Naive thymus-derived CD4-positive, alpha-beta T cell (primary cell): ENCODE measurements at places on chromosomes 3 and 15.

DNA sequence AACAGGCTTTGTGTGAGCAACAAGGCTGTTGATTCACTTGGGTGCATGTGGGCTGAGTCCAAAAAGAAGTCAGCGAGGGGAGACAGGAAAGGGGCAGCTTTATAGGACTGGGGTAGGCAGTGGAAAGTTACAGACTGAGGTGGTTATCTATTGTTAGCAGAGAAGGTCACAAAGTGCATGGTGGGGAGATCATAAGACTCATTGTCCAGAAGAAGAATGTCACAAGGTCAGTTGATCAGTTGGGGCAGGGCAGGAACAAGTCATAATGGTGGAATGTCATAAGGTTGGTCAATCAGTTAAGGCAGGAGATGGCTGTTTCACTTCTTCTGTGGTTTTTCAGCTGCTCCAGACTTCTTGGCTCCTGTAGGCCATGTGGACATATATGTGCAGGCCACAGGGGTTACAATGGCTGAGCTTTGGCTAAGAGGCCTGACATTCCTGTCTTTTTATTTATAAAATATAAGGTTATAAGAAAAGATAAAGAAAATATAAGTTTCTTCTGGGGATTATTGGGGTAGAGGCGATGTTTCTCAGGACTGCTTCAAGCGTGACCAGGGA, 69.5 kb upstream of the SNTN start:
- no peak overlapping the region for H3K4me3 ChIP-seq
- no peaks in the 10 kb centered on the region for H3K27me3 ChIP-seq
- no peaks in the 10 kb centered on the region for H3K36me3 ChIP-seq
- DNase-seq: no peak

GRCh38 chr15:36912311-36912712, 188.0 kb downstream of the MEIS2 start:
- no peaks in the 10 kb centered on the region for H3K36me3 ChIP-seq
- no peaks in the 10 kb centered on the region for H3K27me3 ChIP-seq
- H3K4me1 ChIP-seq: no peaks in the 10 kb centered on the region
- no peak for DNase-seq
- H3K4me3 ChIP-seq: no peak overlapping the region

DNA sequence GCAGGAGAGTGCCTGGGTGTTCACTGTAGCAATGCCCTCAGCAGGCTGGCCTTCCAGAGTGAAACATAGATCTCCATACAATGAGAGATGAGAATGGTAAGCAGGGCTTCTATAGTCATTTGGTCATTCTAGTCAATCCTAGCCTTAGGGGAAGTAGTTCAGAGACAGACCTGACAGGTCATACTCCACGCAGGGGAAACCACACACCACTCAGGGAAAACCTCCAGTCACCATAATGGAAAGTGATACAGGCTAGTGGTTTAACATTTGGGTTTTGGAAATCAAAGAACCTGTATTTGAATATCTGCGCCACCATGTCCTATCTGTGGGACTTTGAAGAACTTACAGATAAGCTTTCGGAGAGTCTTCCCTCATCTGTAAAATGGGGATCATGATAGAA, 425.7 kb upstream of the PPP2R3A start:
- no peaks in the 10 kb centered on the region for H3K4me1 ChIP-seq
- no peak overlapping the region for H3K4me3 ChIP-seq
- no peaks in the 10 kb centered on the region for H3K27me3 ChIP-seq

GRCh38 chr3:105765308-105765639, 103.5 kb downstream of the CBLB start:
- peaks cover 51% of the 10 kb centered on the region for H3K4me1 ChIP-seq
- H3K36me3 ChIP-seq: peaks cover 8% of the 10 kb centered on the region
- H3K4me3 ChIP-seq: no peak overlapping the region
- no peak for DNase-seq
- no peaks in the 10 kb centered on the region for H3K27me3 ChIP-seq

DNA sequence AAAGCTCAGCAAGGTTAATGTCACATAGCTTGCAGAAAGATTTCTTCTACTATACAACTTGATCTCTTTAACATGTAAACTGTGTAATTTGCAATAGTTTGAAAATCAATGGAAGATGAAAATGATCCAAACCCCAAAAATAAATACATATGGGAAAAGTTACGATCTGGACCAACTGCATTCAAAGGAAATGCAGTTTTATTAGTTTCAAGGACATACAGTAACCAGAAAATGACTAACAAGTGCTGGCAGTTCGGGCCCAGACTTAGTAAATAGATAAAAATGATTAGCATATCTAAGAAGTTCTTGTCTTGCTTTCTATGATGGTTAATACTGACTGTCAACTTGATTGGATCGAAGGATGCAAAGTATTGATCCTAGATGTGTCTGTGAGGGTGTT, 37.3 kb upstream of the LEKR1 start:
- no peak for DNase-seq
- H3K4me1 ChIP-seq: no peaks in the 10 kb centered on the region
- H3K4me3 ChIP-seq: no peak overlapping the region
- no peaks in the 10 kb centered on the region for H3K27me3 ChIP-seq

- no peaks in the 10 kb centered on the region for H3K36me3 ChIP-seq
- DNase-seq: no peak
- no peaks in the 10 kb centered on the region for H3K4me1 ChIP-seq
- no peak overlapping the region for H3K4me3 ChIP-seq
- no peaks in the 10 kb centered on the region for H3K27me3 ChIP-seq
These were observed 456.0 kb downstream of the TUSC7 start for GRCh38 chr3:117165601-117166051.

DNA sequence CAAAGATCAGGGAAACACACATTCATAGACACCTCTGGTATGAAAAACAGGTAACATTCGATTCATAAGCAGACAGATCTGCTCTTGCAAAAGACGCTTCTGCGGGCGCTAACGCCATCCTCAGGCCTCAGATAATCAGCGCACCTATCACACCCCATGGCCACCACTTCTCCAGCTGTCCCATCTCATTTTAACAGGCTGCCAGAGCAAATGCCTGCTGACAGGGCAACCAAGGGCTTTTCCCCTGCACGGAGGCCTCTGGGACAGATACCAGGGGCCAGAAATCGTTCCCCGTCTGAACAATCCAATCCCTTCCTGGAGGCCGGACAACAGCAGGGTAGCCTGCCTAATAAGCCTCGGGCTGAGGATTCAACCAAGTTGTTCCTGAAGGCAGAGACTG, 15.2 kb downstream of the ABCC5 start:
- DNase-seq: no peak
- H3K27ac ChIP-seq: no peak overlapping the region
- H3K4me3 ChIP-seq: no peak overlapping the region
- no peaks in the 10 kb centered on the region for H3K27me3 ChIP-seq

DNA sequence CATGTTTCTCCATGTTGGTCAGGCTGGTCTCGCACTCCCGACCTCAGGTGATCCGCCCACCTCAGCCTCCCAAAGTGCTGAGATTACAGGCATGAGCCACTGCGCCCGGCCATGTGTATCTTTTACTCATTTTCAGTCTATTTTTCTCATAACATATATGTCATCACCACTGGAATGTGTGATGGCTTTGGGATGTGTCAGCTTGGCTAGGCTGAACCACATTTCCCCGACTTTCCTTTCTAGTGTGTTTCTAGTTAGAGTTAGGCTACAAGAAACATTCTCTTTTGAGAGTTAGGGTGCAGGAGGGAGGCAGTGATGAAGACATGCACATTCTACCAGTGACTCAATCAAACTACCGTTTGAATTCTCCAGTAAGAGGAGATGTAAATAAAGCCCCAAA, 444.9 kb upstream of the THBS1 start:
- H3K27ac ChIP-seq: no peak overlapping the region
- DNase-seq: no peak
- no peak overlapping the region for H3K4me3 ChIP-seq
- H3K36me3 ChIP-seq: no peaks in the 10 kb centered on the region
- no peaks in the 10 kb centered on the region for H3K4me1 ChIP-seq

GRCh38 chr15:74541494-74542165, 610 bp downstream of the ARID3B start:
- H3K36me3 ChIP-seq: no peaks in the 10 kb centered on the region
- peak; percentile 34 for DNase-seq
- H3K4me1 ChIP-seq: peaks cover 25% of the 10 kb centered on the region
- H3K27me3 ChIP-seq: no peaks in the 10 kb centered on the region
- peak overlapping the region; percentile 78 for H3K4me3 ChIP-seq
- peak overlapping the region; percentile 87 for H3K27ac ChIP-seq

DNA sequence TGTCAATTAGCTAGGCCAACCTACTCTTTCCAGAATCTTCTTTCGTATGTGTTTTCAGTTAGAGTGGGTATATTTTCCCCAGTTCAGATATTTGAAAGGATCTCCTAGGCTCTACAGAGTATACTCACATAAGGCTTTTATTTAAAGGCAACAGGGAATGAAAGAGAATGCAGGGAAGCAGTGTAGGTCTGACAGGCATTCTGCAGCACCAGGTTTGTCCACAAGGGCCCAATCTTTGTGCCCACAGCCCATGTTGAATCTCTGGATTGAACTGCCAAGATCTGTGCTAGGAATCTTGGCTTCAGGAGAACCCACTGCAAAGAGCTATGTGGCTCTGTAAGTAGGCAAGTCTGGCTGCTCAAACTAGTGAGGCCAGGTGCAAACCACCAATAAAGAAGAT, 24.2 kb upstream of the GALNT15 start:
- no peaks in the 10 kb centered on the region for H3K27me3 ChIP-seq
- no peak overlapping the region for H3K4me3 ChIP-seq
- H3K36me3 ChIP-seq: no peaks in the 10 kb centered on the region
- H3K27ac ChIP-seq: no peak overlapping the region
- no peak for DNase-seq

DNA sequence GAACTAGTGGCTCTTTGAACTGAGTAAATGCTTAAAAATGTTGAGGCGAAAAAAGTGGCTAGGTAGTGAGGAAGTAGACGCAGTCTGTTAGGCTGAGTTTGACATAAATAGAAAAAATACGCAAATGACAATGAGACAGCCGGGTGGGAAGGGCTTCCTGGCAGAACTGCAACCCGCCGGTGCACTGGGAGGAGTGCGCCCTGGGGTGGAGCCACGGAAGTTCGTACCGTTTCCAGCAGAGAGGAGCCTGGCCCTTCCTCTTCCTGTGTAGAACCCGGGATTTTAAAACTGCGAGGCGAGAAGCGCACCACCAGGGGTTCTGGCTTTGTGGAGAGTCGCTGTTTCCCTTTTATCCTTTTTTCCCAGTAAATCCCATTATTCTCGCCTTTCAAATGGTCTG, 602.6 kb downstream of the PYDC2 start:
- no peaks in the 10 kb centered on the region for H3K4me1 ChIP-seq
- no peak for DNase-seq
- H3K4me3 ChIP-seq: no peak overlapping the region
- H3K36me3 ChIP-seq: no peaks in the 10 kb centered on the region
- H3K27ac ChIP-seq: no peak overlapping the region

DNA sequence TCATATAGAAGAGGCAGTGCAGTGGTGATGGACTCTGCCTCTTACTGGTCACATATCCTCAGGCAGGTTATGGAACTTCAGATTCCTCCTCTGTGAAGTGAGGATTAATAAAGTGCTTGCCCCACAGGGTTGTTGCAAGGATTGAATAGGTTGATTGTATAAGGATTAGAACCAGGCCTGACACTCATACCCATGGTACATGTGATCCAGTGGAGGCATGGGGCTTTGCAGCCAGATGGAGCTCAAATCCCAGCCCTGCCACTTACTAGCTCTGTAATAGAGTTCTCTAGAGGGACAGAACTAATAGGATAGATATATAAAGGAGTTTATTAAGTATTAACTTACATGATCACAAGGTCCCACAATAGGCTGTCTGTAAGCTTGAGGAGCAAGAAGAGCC, 184.6 kb upstream of the EIF1B start:
- no peaks in the 10 kb centered on the region for H3K36me3 ChIP-seq
- no peaks in the 10 kb centered on the region for H3K4me1 ChIP-seq
- H3K4me3 ChIP-seq: no peak overlapping the region

DNA sequence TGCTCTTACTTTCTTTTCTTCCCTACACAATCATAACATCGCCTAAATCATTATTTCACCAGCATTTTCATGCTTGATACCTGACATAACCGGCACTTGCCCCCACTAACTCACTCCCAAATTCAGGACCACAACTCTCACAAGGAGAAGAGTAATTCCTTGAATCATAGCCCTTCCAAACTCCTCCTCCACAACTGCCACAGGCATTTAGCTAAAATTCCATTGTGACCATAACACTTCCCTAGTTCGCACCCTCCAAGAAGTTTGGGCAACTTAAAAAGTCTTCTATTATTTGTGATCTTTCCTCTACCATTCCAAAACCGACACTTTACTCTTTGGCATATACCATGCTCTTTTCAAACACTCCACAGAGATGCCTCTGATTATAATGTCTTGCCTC, 59.4 kb upstream of the XRN1 start:
- no peaks in the 10 kb centered on the region for H3K27me3 ChIP-seq
- no peak for DNase-seq
- H3K4me1 ChIP-seq: no peaks in the 10 kb centered on the region
- H3K4me3 ChIP-seq: no peak overlapping the region

DNA sequence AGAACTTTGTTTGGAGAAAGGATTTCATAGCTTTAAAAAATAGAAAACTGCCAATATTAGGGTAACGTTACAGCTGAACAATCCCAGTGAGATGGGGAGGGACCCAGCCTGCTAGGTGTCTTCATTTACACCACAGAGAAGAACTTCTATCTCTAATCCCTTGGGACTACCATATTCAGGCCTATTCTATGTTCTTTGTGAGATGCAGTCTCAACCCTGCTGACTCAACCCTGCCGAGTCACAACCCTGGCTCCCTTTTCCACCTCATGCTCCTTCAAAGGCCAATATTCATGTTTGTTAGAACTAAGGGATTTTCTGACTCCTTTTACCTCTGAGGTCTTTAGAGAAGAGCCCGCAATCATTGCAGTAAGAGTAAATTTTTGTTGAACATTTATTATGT, 350.5 kb downstream of the EPHB1 start:
- no peak overlapping the region for H3K4me3 ChIP-seq
- no peak for DNase-seq
- no peaks in the 10 kb centered on the region for H3K36me3 ChIP-seq

- H3K36me3 ChIP-seq: no peaks in the 10 kb centered on the region
- H3K27me3 ChIP-seq: no peaks in the 10 kb centered on the region
- no peaks in the 10 kb centered on the region for H3K4me1 ChIP-seq
These were observed 63.3 kb downstream of the AQP9 start for GRCh38 chr15:58201516-58201915.

DNA sequence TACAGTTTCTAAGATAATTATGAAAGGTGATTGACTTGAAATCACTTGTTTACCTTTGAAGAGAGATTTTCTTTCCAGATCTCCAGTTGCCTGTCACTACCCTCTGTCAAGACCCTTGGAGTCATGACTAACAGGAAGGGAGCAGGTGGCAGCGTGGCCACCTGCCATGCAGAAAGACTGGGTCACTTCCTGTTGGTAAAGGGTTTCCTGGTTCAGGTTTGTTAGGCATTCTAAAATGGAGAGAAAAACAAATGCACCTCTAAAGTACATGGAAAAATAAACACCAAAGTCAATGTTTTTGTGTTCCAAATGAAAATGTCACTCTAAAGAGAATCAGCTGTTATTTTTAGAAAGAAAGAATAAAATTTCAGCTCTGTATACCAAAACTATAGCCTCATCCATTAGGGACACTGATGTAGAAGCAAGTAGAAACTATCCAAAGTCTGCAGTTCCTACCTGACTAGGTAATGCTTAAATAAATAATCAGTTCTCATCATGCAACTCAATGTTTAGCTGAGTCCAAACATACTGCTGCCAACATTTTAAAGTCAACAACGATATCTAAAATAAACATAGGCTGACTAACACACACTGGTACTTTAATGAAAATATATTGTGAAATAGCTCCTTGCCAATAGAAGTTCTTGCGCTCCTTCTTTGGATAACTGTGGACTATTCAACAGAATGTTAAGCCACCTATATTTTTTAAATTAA, 23.9 kb upstream of the TM4SF1 start:
- H3K4me3 ChIP-seq: no peak overlapping the region
- H3K36me3 ChIP-seq: no peaks in the 10 kb centered on the region
- DNase-seq: no peak
